Ecto neural progenitor cell (in vitro differentiated cells): ENCODE measurements at places on chromosomes 12 and 14.

GRCh38 chr14:75609116-75609515, 30.7 kb downstream of the FLVCR2 start:
- no peak for DNase-seq

DNA sequence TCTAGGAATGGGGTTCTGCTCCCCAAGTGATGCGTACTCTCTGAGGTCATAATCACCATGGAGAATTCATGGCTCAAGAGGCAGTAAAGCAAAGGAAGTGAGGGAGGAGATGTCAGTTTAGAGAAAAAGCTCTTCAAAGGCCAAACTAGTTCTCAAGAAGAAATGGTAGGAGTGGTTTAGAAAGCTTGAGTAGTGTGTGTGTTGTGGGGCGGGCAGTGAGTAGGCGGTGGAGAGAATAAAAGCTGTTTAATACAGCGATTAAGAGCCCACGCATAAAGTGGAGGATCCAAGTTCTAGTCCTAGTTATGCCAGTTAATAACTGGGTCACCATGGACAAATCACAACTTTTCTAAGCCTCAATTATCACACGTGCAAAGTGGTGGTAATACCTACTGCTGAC, 55.6 kb downstream of the PTPN21 start:
- no peak for DNase-seq

GRCh38 chr14:71737760-71738159, 194.5 kb upstream of the RGS6 start:
- no peak for DNase-seq

DNA sequence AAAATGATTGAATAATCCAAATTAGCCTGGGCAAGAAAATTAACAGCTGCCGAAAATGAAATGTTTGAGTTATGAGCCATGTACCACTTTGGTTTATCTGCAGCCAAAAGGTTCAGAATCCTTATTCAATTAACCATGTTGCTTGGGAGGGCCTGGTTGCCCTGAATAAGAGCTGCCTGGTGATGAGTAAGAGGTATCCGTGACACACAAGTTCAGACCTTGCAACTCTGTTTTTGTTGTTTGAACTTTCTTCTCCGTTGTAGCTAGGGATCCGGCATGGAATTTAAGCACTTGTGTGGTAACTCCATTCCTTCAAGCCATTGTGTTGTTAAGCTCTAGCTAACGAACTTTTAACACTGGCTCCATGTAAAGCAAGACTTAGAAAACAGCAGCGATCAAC, 35.7 kb downstream of the FOXA1 start:
- no peak for DNase-seq

GRCh38 chr14:35295845-35296161, 3.6 kb downstream of the PSMA6 start:
- DNase-seq = no peak

GRCh38 chr12:121769297-121769830, 24.1 kb downstream of the RHOF start:
- DNase-seq = no peak

GRCh38 chr12:93789767-93790166, 112.6 kb downstream of the CRADD start:
- DNase-seq = no peak

GRCh38 chr12:19988001-19988400, 380.3 kb upstream of the PDE3A start:
- DNase-seq = no peak

DNA sequence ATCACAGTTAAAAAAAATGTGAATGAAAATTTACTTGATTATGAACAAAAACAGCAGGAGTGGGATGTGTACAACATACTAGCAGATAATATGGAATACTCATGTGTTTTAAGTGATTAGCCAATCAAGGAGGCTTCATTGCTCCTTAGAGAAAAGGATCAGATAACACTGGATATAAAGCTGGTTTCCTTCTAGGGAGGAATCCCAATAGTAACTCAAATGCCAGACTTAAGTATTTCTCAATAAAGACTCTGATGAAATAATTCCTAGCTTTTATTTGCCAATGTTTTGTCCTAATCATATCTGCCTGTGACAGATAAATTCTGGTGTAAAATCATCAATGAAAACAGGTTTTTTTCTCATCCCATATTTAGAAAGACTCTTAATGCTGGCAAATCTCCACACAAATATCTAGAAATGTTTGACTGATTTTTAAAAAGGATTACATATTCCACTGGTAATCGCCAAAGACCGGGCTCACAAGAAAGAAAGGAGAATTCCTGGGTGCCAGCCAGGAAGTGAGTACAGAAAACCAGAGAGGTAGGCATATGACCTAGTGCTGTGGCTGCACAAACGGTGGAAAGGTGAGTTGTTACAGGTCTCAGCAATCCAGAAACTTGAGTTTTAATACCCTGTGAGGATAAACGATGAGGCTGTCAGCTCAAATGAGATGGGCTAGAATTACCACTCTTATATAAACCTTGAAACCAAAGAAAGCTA, 108.6 kb upstream of the TTC7B start:
- DNase-seq = no peak
